ENCODE measurements at places on chromosomes 7 and 10.

GRCh38 chr7:151095828-151096475 is 9.7 kb downstream of the AGAP3 start:
- no peak for DNase-seq

- DNase-seq = no peak
Observed at GRCh38 chr10:101901340-101901739, 57.7 kb upstream of the KCNIP2 start.

DNA sequence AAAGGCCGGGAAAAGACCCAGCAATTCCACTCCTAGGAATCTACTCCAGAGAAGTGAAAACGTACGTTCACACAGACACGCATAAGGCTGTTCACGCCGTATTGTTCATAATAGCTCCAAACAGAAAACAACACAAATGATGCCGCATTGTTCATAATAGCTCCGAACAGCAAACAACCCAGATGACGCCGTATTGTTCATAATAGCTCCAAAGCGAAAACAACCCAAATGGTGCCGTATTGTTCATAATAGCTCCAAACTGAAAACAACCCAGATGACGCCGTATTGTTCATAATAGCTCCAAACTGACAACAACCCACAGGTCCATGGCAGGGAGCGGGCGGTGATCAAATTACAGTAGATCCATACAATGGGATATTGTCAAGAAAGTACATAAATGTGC is 85.2 kb upstream of the DNAAF5 start:
- DNase-seq = no peak

DNA sequence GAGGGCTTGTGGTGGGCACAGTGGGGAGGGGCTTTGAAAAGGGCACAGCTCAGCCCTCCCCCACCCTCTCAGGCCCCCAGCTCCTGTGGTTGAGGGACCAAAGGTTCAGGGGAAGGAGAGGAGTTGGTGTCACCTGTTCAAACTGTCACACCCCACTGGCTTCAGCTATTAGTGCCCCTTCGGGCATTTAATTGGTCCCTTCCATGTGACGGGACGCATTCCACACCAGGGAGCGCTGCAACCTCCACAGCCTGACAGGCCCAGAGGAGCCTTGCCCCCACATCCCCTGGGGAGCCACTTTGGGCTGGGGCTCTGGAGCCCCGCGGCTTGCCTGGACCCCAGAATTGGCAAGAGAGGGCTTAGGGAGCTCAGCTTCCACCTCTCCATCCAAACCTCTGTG is 75.7 kb downstream of the C10orf105 start:
- no peak for DNase-seq

- no peak for DNase-seq
Observed at GRCh38 chr7:87007038-87007437, 52.4 kb downstream of the ELAPOR2 start.

- no peak for DNase-seq
Observed at GRCh38 chr10:35608328-35608672, 3.2 kb downstream of the GJD4 start.

Data from BJ (cell line).